ENCODE measurements at places on chromosomes 5 and 9.

DNA sequence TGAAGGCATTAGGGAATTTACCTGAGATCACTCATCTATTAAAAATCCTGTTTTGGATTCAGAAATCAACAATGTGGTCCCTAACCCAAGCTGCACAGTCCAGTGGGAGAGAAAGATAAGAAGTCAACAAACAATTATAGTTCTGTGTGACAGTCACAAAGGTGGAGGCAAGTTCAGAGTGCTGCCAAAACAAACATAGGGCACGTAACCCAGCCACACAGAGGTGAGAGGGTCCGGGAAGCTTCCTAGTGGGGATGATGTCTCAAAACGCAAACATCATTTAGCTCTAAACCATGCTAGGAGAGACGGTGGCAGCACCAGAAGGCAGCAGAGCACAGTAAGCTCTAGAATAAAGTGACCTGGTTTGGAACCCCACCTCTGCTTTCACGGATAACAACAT lies 158.9 kb downstream of the MAPKAP1 start:
- peak; percentile 28 for DNase-seq

DNA sequence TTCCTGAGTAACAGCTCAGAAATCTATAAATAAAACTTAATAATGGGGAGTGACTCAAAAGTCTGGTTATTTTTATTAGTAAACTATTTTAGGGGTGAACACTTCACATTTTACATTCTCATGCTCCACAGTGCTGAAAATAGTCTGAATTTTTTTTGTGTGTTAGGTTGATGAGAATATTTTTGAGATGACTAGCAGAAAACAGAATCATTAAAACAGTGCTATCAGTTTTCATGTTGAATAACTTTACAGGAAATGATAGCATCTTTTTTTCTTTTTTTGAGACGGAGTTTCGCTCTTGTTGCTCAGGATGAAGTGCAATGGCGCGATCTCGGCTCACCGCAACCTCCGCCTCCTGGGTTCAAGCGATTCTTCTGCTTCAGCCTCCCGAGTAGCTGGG lies 60.3 kb downstream of the TMC1 start:
- DNase-seq: no peak

DNA sequence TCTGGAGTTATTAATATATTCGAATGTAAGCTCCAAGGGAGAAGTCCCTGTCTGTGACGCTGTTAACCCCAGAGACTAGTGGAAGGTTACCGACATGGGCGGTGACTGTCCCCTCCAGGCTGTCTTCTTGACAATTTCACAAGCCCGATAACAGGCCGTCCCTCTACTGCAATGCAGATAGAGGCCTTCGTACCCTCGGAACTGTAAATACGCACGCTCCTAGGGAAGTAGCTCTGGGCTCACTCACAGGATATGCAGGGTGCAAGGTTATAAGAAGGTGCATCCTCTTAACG lies 680 bp upstream of the RFK start:
- DNase-seq: peak; percentile 86

DNA sequence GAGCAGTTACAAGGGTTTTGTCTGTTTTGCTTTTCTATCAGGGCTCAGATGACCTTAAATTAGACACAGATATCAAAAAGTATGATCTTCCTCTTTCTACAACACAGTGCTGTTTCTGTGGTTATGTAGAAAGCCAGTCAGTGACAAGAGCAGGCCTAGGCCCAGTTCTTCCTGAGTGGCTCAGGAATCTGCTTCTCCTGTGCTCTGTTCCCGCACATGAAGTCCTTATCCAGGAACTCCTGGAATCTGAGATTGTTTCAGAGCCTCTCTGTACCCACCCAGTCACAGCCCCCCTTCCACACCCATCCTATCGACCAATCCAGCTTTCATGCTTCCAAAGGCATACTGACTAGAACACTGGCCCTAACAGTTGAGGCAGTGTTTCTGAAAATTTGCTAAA lies 40.4 kb upstream of the SMU1 start:
- no peak for DNase-seq

DNA sequence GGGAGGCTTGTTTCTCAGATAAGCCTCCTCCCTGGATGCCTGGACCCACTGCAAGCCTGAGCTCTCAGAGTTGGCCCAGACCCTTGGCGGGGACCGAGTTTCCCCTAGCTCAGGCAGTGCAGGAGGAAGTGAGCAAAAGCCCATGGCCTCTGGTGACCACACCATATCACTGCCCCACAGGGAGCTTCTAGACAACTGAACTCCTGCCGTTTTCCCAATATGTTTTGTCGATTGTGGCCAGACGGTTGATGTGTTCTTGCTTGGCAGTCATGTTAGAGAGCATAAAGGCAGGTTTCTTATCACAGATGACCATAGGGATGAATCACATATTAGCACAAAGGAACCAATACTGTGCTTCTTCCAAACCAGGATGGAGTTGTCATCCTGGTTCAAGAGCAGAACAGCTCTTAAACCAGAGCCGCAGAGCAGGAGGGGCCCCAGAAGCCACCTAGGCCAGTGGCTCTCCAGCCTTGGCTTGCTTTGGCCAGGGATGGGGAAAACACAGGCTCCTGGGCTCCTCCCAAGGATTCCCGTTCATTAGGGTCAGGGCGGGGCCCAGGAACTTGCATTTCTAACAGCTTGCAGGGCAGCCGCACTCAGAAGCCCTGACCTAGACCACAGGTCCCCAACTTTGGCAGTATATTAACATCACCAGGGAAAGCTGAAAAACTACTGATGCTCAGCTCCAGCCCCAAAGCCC lies 113.1 kb upstream of the TBC1D2 start:
- DNase-seq: no peak

DNA sequence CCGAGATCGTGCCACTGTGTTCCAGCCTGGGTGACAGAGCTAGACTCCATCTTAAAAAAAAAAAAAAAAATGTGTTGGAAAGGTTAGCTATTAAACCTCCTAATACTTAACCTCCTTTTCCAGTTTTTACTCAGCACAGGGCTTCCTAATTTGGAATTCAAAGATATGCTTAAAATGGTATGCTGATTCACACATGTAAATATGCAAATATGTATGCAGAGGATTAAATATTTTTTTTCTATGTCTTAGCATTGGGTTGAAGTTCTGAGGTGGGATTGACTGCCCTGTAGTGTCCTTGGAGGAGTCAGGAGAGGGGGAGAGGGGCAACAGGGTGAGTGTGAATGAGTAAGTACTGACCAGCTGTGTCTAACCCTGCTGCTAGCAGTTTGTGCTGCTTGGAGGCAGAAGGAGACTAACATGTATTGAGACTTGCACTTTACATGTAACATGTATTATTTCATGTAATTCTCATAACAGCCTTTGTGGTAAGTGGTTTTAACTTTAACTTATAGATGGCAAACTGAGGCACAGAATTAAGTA lies 63.2 kb downstream of the SLC44A1 start:
- DNase-seq: no peak

GRCh38 chr9:137444106-137444790 lies 3.1 kb upstream of the ENTPD8 start:
- DNase-seq: no peak

- DNase-seq: no peak
These were observed 39.8 kb downstream of the SERINC5 start for GRCh38 chr5:80216096-80216495.

- no peak for DNase-seq
These were observed 177.0 kb upstream of the PTGER4 start for GRCh38 chr5:40502736-40503135.

DNA sequence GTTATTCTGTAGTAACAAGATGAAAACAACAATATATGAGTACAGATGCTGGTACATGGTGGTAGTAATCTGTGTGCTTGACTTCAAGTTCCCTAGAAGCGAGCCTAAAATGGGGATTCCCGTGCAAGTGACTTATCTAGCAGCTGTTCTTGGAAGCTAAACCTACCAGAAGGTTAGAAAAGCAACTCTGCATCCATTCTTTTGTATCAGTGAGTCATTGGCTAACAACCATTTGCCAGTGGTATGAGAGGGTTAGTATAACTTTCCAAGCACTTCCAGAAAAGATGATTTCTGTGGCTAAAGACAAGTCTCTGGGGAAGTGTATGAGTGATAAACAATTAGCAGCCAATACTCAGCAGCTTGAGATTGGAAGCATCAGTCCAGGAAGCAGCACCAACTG lies 787.7 kb upstream of the CDH6 start:
- DNase-seq: no peak

DNA sequence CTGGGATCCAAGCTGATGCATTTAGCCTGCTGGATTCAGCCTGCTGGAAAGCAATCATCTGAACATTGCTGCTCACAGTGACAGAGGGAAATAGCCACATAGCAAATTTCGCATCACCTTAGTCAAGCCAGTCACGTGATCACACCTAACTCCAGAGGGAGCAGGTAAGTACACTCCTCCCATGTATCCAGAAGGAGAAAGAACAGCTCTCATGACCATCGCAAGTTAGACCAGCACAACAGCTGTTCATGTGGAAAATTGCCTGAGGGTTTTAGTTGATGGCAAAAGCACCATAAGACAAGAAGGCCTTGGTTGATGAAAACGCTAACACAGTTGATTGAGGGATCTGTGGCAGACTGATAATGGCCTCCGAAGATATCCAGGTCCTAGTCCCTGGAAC lies 34.2 kb upstream of the MYO10 start:
- DNase-seq: no peak

GRCh38 chr5:155047818-155048217 lies 34.3 kb downstream of the KIF4B start:
- DNase-seq: no peak

GRCh38 chr5:121693864-121694263 lies 157.8 kb upstream of the FTMT start:
- DNase-seq: no peak

- DNase-seq: no peak
These were observed 839.9 kb downstream of the MAT2B start for GRCh38 chr5:164345173-164345849.

DNA sequence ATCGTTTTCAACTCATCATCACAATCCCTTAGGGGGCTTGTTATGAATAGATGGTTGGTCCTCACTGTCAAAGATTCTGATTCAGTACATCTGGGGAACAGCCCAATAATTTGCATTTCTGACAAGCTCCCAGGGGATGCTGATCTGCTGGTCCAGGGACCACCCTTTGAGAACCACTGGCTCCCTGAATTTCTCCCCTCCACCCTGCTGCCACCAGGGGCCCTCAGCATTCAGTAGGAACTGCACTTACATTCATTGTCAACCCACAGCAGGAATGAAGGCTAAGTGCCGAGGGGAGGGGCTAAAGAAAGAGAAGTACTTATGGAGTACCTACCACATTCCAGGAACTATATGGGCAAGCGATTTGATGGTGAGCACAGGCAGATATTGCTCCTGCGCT lies 85.9 kb downstream of the BOD1 start:
- no peak for DNase-seq

- no peak for DNase-seq
These were observed 54.9 kb upstream of the GRAMD2B start for GRCh38 chr5:126368239-126368812.

DNA sequence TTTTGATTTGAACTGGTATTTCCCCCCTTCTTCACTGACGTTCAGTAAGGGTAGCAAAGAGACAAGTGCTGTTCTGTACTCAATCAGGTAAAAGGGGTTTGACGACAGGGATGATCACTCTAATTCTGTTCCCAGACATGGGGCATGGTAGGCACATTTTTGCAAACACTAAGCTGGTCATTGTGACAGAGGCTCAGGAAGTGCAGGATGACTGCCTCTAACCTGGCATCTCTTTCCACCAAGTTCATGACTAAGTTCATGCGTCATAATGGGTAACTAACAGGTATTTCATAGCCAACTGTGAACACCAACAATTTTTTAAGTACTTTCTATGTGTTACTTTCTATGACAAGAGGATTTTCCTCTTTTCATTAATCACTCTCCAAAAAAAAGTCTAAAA lies 166.5 kb downstream of the MAPKAP1 start:
- no peak for DNase-seq
